ENCODE measurements at places on chromosomes 3 and 15. TPM values are rescaled to one million over a fixed set of nuclear protein-coding genes. Genes with fewer than 3 reads are reported as not detected.

Gene ISLR
- total RNA-seq = 70.7 TPM

GRCh38 chr3:30141927-30142326 is 464.5 kb upstream of the TGFBR2 start:
- no peak overlapping the region for H3K27ac ChIP-seq
- no peak overlapping the region for H3K4me3 ChIP-seq
- no peaks in the 10 kb centered on the region for H3K36me3 ChIP-seq
- H3K4me1 ChIP-seq = no peaks in the 10 kb centered on the region
- no peak for DNase-seq

Gene SPATA12
- 0.28 TPM for total RNA-seq

DNA sequence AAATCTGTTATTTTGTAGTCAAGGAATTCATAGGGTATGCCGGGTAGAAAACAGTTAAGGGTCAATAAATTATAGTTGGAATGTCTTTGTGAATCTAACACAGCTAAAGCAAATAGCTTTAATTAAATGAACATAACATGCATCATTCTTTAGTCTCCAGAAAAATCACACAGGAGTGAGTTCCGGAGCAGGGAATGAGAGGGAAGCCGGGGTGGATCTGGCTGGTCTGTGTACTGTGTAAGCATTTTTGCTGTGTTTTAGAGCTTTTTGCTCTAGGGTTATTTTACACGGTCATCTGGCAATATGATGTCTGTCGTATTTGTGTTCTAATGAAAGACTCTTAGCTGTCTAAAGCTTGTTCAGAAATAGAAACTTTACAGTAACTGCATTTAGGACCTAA is 57.5 kb downstream of the MED12L start:
- no peak overlapping the region for H3K4me3 ChIP-seq
- peaks cover 9% of the 10 kb centered on the region for H3K4me1 ChIP-seq
- H3K27me3 ChIP-seq = no peaks in the 10 kb centered on the region
- H3K36me3 ChIP-seq = no peaks in the 10 kb centered on the region

DNA sequence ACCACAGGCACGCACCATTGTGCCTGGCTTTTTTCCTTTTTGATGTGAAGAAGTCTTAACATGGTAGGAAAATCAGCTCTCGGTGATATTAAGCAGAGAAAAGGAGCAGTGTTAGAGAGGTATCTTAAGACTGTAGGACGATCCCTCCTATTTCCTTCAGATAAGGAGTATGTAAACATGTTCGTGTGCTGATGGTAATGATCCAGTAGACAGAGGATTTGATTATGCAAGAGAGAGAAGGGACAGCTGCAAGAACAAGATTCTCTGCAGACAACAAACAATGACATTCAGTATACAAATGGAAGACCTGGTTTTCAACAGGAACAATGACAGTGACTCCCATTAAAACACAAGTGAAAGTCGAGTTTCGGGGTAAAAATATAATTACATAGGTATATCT is 95.1 kb upstream of the MELTF start:
- H3K27me3 ChIP-seq = no peaks in the 10 kb centered on the region
- H3K4me1 ChIP-seq = no peaks in the 10 kb centered on the region
- no peaks in the 10 kb centered on the region for H3K36me3 ChIP-seq
- H3K27ac ChIP-seq = no peak overlapping the region

- no peaks in the 10 kb centered on the region for H3K36me3 ChIP-seq
- no peak for DNase-seq
- no peak overlapping the region for H3K27ac ChIP-seq
- no peak overlapping the region for H3K4me3 ChIP-seq
- no peaks in the 10 kb centered on the region for H3K4me1 ChIP-seq
- H3K27me3 ChIP-seq = no peaks in the 10 kb centered on the region
These were observed 50.1 kb downstream of the KCNMB3 start for GRCh38 chr3:179200790-179201189.

- H3K36me3 ChIP-seq = no peaks in the 10 kb centered on the region
These were observed 10.1 kb downstream of the CRTC3 start for GRCh38 chr15:90539789-90540188.

Gene MYZAP
- 25.1 TPM for total RNA-seq

GRCh38 chr3:194860725-194861124 is 175.0 kb downstream of the FAM43A start:
- H3K4me3 ChIP-seq = no peak overlapping the region
- no peaks in the 10 kb centered on the region for H3K36me3 ChIP-seq
- DNase-seq = no peak
- peak overlapping the region; percentile 9 for H3K27ac ChIP-seq
- peaks cover 12% of the 10 kb centered on the region for H3K4me1 ChIP-seq

DNA sequence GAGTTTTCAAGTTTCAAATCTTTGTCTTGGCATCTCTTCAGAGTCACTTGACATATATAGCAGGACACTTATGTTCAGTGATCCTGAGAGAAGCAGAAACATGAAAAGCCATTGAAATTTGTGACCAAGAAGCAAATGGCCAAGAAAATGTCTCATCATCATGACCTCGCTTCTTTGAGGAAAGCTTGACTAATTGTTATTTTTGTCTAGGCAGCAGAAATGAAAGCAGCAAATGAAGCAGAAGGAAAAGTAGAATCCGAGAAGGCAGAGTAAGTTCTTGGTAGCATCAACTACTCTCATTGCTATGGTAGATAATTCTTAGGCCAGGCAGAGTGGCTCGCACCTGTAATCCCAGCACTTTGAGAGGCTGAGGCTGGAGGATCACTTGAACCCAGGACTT is 127.7 kb upstream of the CHRM5 start:
- no peaks in the 10 kb centered on the region for H3K4me1 ChIP-seq
- H3K36me3 ChIP-seq = no peaks in the 10 kb centered on the region
- no peak overlapping the region for H3K4me3 ChIP-seq
- no peak overlapping the region for H3K27ac ChIP-seq
- H3K27me3 ChIP-seq = no peaks in the 10 kb centered on the region

Gene TUSC7
- total RNA-seq = not detected

- no peak overlapping the region for H3K4me3 ChIP-seq
- H3K4me1 ChIP-seq = no peaks in the 10 kb centered on the region
- no peak overlapping the region for H3K27ac ChIP-seq
These were observed 122.6 kb upstream of the CCNL1 start for GRCh38 chr3:157282261-157283191.

Gene FMN1
- 32.5 TPM for total RNA-seq

- H3K4me3 ChIP-seq = no peak overlapping the region
- H3K27ac ChIP-seq = no peak overlapping the region
- DNase-seq = no peak
- no peaks in the 10 kb centered on the region for H3K4me1 ChIP-seq
- H3K36me3 ChIP-seq = no peaks in the 10 kb centered on the region
These were observed 62.7 kb upstream of the OSTN start for GRCh38 chr3:191136347-191136746.

Gene PPP1R14D
- total RNA-seq = 0.97 TPM

Gene BCL2A1
- 2.7 TPM for total RNA-seq

GRCh38 chr15:45224621-45225217 is 27.3 kb upstream of the SLC28A2 start:
- no peak for DNase-seq
- no peaks in the 10 kb centered on the region for H3K27me3 ChIP-seq
- no peaks in the 10 kb centered on the region for H3K36me3 ChIP-seq
- no peaks in the 10 kb centered on the region for H3K4me1 ChIP-seq
- no peak overlapping the region for H3K27ac ChIP-seq
- H3K4me3 ChIP-seq = no peak overlapping the region

Gene C2CD4A
- total RNA-seq = 0.28 TPM

Gene ZNF80
- 0.62 TPM for total RNA-seq

Gene ATP13A4
- total RNA-seq = 2.0 TPM

DNA sequence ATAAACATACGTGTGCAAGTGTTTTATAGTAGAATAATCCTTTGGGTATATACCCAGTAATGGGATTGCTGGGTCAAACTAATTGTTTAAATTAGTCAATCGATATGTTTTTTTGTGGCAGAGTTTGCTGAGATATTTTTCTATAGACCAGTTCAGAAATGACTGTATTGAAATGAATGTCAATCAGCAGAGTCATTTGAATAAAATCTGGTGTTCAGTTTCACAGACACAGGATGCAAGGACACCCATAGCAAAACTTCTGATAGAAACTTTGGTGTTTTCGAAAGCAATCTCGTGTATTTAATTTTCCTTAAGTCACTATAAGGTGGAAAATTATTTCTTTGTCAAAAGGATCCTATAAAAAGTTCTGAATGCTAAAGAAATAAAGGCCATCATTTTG is 434.4 kb downstream of the RAP2B start:
- H3K4me1 ChIP-seq = no peaks in the 10 kb centered on the region
- H3K36me3 ChIP-seq = no peaks in the 10 kb centered on the region
- no peak overlapping the region for H3K4me3 ChIP-seq
- no peaks in the 10 kb centered on the region for H3K27me3 ChIP-seq
- no peak overlapping the region for H3K27ac ChIP-seq

Gene CACNA2D2
- 9.1 TPM for total RNA-seq

Gene ADAMTS17
- total RNA-seq = 5.6 TPM

Gene SAMD7
- 1.5 TPM for total RNA-seq
